IMR-90 (cell line): ENCODE measurements at places on chromosomes 5 and 9. TPM values are rescaled to one million over a fixed set of nuclear protein-coding genes. Genes with fewer than 3 reads are reported as not detected.
A peak's percentile ranks its signal among the peaks of the same experiment; 100 is the strongest.

Gene MTX3
- polyA plus RNA-seq: 4.0 and 6.6 TPM in 2 replicates

Gene ANKRD34B
- polyA plus RNA-seq: not detected in 2 replicates

Gene PRSS3
- polyA plus RNA-seq: 7.0 and 7.7 TPM in 2 replicates

Gene LHX6
- 0.05 and 0.17 TPM in 2 replicates for polyA plus RNA-seq

Gene SLC6A3
- polyA plus RNA-seq: not detected in 2 replicates

Gene CSF1R
- polyA plus RNA-seq: 0.07 and 0.14 TPM in 2 replicates

Gene MLANA
- polyA plus RNA-seq: not detected in 2 replicates

Gene GPR151
- not detected in 2 replicates for polyA plus RNA-seq

Gene PCDHA10
- polyA plus RNA-seq: 0.02 TPM in 1 of 2 replicates, not detected in the other

GRCh38 chr5:110112348-110112747 is 422.6 kb downstream of the MAN2A1 start:
- DNase-seq: no peak

DNA sequence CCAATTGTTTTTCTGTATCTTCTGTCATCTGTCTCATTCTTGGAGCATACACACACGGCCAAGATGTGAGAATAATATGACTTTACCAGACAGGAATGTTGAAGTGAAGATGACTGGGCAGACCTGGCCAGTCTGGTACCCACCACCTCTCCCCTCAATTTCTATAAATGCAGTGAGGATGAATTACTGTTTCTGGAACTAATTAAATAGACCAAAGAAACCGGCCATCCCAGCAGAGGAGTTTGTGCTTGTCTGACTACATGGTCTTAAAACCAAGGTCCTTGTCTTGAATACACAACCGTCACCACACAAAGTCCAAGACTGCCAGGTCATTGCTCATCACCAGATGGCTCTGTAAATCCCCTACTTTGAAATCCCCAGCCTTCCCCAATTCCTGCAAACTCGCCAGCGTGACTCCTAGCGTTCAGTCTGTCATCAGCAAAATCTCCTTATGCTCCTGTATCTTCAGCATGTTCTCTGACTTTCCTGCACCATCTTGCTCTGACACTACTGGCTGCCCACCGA is 147.2 kb downstream of the PDE4D start:
- peak; percentile 6 for DNase-seq

GRCh38 chr5:181120761-181121160 is 10.2 kb downstream of the OR2V1 start:
- no peak for DNase-seq

DNA sequence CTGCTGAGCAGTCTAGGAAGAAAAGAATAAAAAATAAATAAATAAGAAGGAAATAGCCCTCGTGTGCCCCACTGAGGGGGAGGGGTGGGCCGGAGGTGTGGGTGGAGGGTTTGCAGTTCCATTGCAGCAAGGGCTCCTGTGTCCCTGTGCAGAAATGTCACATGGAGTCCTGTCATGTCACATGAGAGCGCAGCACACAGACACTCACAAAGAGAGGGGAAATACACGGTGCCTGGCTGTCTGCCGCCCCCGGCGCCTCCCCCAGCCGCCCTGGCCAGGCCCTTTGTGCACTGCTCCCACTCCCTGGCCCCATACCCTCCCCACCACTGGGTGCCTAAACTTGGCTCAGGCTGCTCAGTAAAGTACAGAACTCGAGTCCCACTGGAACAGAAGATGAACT is 55.6 kb upstream of the SPTLC1 start:
- DNase-seq: no peak

- DNase-seq: no peak
Measured at GRCh38 chr9:130158001-130158400, 14.2 kb upstream of the NCS1 start.

- no peak for DNase-seq
Measured at GRCh38 chr5:169426784-169427183, 125.8 kb upstream of the SLIT3 start.

DNA sequence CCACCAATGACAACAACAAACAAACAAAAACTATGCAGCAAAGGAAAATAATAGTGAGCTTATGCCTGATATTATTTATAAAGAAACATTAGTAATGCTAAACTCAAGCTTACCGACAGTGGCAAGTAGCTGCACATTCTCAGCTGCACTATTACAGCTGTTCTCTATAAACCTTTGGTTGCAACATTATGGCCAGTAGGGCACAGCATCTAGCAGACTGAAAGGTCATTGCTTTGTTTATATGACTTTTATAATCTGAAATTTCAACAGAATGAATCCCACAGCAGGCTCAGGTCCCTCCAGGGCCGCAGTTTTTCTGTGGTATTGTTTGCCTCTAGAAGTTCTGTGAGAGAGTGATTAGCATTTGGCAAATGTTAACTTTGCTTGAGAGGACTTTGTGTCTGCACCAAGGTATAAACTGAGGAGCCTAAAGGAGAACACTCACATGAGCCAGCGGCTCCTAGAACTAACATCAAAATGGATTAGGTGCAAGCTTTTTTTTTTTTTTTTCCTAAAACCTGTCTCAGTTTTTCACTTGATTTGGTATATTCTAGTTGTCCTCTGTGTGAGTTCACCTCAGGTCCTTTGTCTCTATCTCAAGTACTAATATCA is 58.3 kb downstream of the IZUMO3 start:
- DNase-seq: no peak

GRCh38 chr5:92401492-92401891 is 1018.4 kb upstream of the ARRDC3 start:
- DNase-seq: peak; percentile 14

- DNase-seq: peak; percentile 10
Measured at GRCh38 chr9:85971731-85972130, 30.8 kb downstream of the NAA35 start.

- DNase-seq: no peak
Measured at GRCh38 chr9:132892400-132892799, 13.7 kb downstream of the SPACA9 start.

DNA sequence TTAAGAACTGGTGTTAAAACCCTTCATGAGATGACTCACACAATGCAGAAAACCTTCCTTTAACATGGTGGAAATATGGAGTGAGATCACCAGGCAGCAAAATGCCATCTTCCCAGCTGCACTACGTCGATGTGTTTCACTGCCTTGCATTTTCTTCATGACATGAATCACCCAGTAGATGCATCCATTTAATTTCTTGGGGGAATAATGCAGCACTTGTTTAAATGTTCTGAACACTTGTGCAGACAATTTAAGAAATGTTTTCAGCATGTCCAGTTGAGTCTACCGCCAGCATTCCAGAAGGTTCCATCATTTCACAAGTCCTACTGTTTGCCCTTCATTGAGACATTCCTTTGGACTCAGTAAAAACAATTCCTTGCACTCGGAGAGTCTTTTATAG is 81.6 kb downstream of the ADAMTS16 start:
- DNase-seq: peak; percentile 13

GRCh38 chr5:77170196-77170890 is 40.1 kb upstream of the PDE8B start:
- DNase-seq: no peak

DNA sequence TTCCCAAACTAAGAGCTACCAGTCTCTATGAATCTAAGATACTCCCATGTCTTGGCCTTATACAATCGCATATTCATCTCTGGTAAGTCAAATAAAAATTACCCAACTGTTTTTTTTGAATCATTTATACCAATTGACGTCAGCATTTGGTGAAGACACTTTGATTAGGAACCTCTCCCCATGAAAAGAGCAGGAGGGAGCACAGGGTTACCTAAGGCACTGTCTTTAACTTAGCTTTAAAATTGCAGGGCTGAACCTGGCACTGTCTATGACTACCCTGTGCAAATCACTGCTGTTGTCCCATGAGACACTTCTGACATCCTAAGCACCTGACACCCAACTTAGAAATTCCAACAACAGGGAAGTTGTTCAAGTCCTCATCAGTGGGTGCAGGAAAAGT is 586.4 kb downstream of the MAT2B start:
- DNase-seq: no peak
